ENCODE measurements at places on chromosomes 2 and 18.
A peak's percentile ranks its signal among the peaks of the same experiment; 100 is the strongest.

GRCh38 chr18:61334951-61335683 lies 1.9 kb downstream of the CDH20 start:
- DNase-seq = no peak

- DNase-seq = no peak
Observed at GRCh38 chr2:113925884-113926283, 36.0 kb downstream of the ACTR3 start.

- DNase-seq = no peak
Observed at GRCh38 chr2:191778041-191778440, 68.8 kb downstream of the CAVIN2 start.

GRCh38 chr2:96533292-96534073 lies 3.1 kb upstream of the ARID5A start:
- no peak for DNase-seq

- DNase-seq = no peak
Observed at GRCh38 chr2:197322724-197323720, 12.4 kb upstream of the ANKRD44 start.

DNA sequence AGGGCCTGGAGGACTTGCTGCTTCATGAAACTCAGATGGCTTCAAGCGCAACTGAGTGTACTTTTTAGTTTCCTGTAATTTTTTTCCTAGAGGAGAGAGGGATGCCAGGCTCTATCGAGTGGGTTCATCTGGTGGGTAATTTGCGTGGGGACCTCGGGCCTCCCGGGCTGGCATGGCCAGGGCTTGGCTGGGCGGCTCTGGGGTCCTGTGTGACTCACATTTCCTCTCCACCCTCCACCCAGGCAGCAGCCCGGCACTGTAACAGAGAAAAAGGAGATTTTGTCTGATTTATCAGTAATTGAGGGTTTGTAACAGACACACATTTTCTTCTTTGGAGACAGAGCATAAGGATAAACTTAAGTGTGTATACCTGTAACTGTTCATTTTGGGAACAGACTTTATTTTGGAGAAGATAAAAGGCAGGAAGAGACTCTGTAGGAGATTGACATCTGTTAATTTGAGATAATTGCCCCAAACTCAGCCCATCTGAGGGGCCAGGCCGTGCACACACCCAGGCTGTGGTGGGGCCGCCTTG lies 64.3 kb downstream of the NFATC1 start:
- no peak for DNase-seq

DNA sequence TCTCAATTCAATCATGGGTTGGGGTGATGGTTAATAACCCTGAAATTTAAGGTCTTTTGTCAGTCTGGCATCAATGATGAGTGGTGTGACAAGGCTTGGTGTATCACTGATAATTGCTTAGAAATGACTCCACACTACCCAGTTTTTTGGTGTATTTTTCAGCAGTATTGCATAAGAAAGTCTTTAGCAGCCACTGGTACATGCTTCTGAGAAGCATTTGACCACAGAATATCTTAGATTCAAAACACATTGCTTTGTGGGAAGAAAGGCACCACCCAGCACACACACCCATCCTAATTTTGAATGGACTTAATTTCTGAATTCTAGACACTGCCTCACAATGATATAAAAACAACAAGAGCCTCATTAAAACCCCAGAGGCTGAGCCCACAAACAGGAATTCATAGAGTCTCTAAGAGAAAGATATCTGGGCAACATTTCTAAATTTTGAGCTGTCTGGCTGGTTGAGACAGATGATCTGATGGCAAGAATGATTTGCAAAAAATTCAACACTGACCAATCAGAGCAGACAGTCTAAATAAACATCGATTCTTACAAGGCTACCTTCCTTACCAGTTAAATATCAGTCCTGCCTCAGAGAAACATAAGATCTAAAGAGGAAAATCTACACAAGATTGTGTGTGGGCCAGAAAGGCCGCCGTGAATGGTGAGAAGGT lies 114.7 kb upstream of the CYP1B1 start:
- no peak for DNase-seq

DNA sequence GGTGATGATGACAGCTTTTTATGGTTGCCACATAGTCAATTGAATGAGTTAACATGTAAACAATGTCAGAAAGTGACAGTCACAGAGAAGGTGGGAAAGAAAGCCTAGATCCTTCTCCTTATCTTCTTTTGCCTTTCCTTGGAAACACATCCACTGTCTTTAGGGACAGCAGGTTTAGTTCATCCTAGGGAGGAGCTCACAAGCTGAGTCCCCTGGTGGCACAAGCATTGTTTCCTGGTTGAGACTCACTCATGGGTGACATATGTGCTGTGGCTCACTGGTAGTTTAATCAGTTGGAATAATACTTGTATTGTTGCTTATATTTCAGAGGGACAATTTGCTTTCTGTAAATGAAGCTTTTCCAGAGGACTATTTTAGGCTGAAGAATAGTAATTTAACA lies 598.5 kb downstream of the CNTNAP5 start:
- DNase-seq = no peak

DNA sequence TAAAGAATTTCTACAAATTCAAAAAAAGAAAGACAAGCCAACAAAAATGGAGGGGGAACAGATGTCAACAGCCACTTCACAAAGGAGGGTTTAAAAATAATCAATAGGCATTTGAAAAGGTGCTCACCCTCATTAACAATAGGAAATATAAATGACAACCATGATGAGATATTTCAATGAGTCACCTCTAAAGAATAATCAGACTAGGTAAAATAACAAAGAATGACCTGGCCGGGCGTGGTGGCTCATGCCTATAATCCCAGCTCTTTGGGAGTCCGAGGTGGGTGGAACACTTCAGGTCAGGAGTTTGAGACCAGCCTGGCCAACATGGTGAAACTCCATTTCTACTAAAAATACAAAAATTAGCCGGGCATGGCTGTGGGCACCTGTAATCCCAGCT lies 133.6 kb downstream of the KCNE4 start:
- DNase-seq = no peak

GRCh38 chr2:23862716-23863426 lies 64.1 kb downstream of the ATAD2B start:
- DNase-seq = no peak

DNA sequence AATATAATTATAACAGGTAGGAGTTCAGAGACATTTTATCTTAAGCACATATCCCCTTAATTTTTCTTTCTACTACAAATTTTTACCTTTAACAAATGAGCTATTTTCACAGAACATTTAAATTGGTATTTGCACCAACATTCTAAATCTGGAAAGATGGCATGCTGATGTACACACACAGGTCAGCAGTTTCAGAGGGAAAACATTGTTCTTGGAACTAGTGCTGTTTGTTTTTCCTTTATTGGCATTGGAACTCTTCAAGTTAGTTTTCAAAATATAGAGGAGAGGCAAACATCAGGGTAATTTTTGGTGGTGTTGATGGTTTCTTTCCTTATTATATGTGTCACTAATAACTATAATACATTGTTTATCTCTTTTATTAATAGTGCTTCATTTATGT lies 155.3 kb downstream of the PHLPP1 start:
- no peak for DNase-seq

DNA sequence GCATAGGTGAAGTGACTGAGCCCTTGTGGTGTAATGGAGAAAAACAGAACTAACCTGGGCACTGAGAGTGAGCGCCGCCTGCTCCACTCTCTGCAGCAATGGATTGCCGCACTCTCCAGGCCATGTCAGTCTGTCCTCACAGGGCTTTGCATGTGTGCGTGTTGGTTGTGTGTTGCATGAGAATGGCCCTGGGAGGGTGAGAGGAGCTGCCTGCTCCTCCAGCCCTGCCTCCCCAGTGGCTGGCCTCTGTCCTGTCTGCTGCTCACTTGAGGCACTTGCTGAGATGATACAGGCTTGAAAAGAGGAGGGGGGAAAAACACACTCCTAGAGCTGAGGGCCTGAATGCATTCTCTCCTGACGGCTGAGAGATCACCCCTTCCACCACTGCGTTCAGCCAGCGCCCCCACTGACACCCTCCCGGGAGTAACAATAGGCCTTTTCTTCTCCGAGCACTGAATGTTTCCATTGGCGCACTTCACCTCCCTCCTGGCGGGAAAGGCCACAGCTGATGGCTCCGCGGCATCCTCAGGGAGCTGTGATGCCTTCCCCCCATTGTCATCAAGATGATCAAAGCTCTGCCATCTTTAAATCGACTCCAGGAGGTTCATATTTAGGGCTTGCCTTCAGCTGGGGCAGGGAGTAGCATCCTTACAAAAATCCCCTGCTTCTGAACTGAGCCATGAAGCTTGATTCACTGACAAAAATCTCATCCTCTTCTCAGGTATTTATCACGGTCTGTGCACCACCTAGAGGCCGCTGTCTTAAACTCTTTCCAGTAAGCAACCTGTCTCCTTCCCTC lies 49.9 kb upstream of the DAPL1 start:
- DNase-seq = peak; percentile 67

All from RKO (cell line).